ENCODE measurements at places on chromosomes 1 and 21.

- DNase-seq: no peak
These were observed 40.6 kb downstream of the LHX4 start for GRCh38 chr1:180270530-180271271.

GRCh38 chr1:42953182-42954180 is 5.2 kb downstream of the SLC2A1 start:
- DNase-seq: no peak

DNA sequence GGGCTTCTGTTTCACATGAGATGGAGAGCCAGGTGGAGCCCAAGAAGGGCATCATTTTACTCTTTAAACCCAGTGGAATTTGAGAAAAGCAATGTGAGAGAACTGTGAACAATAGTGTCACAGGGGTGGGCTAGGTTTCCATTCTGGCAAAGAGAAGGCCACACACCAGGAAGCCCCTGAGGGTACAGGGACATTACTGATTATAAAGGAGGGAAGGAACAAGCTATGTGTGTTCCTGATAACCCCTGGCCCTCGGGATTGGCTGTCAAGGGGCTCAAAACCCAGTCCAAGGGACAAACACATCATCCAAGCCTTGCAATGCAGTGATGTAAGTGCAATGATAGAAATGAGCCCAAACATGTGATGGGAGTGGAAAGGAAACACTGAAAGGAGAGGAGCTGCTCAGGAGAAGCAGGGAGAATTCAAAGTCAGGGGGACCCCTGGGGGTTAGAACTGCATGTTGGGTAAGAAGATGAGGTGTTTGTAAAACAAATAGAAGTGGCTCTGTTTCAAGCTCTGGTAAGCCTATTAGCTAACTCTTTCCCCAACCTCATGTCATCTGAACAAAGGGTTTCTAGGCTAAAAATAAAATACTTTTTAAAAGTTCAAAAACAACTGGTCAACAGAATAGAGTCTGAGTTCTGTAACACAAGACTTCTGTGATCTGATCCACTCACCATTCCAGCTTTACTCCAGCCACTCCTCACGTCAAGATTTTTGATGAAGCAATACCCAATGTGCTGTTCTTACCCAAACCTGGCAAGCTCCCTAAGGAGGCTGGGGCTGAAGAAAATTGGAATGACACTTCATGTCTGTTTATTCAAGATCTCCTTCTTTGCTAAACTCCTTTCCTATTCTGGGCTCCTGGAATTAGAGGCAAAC is 51.1 kb upstream of the IL12RB2 start:
- DNase-seq: no peak

- DNase-seq: no peak
These were observed 9.1 kb downstream of the SH3GLB1 start for GRCh38 chr1:86713477-86713876.

DNA sequence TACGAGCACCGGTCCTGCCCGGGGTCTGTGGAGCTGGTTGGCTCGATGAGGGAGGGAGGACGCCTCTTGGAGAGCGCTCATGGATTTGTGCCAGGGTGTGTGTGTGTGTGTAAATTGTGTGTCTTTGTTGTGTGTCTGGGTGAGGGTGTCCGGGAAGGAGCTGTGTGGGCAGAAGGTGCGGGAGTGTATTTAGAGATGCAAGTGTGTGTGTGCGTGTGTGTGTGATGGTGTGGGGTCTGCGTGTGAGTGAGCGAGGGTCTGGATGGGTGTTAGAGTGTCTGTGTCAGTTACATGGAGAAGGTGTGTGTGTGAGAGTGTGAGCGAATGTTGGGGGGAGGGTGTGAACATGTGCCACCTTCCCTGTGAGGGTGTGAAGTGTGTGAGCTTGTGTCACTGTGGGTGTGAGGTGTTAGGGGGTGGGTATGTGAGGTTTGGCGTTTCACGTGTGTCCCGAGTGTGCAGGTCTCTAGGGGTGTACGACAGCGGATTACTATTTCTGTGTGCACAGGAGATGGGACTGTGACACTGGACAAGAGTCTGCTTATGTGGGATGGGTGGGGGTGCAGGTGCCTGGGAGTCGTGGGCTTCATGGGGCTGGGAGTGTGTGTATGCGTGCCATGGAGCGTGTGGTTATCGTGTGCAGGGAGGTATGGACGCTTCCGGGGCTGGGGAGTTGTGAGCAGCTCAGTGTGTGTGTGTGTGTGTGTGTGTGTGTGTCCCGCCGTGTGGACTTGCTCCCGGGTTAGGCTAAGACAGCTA is 880 bp downstream of the IGSF21 start:
- no peak for DNase-seq

- no peak for DNase-seq
These were observed 87.7 kb downstream of the LACTBL1 start for GRCh38 chr1:22884806-22885530.

DNA sequence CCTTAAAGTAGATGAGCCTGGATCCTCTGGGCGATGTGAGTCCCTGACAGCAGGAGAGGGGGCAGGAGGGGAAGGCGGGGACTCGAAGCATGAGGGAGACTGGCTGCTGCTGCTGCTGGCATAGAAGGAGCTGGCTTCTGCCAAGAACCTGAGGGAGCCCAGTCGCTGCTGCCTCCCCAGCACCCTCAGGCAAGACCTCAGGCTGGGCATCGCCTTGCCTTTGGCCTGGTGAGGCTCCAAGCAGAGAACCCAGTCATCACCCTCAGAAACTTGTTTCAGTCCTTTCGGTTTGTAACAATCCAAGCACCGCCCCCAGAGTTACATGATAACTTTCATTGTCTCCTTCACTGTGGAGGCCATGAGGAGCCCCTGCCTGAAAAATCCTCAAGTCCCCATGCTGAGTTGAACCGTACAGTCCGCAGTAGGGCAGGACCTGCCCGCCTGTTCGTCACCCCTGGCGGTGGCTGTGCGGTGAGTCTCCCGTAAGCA is 38.8 kb downstream of the POFUT2 start:
- DNase-seq: no peak

DNA sequence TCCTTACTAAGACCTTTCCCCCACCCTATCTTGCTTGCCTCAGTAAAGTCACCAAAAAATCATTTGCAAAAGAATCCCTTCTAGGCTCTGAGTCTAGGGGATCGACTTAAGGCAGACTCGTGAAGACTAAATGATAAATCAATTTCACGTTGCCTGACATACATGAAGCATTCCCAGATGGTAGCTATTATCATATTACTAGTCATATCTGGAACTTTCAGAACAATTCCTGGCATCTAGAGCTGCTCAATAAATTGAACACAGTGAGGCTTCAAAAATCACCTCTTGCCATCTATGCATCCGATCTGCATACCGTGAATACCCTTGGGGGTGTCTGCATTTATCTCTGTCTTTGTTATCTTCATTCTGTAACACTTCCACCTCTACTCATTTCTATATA is 49.6 kb upstream of the DAB1 start:
- no peak for DNase-seq

DNA sequence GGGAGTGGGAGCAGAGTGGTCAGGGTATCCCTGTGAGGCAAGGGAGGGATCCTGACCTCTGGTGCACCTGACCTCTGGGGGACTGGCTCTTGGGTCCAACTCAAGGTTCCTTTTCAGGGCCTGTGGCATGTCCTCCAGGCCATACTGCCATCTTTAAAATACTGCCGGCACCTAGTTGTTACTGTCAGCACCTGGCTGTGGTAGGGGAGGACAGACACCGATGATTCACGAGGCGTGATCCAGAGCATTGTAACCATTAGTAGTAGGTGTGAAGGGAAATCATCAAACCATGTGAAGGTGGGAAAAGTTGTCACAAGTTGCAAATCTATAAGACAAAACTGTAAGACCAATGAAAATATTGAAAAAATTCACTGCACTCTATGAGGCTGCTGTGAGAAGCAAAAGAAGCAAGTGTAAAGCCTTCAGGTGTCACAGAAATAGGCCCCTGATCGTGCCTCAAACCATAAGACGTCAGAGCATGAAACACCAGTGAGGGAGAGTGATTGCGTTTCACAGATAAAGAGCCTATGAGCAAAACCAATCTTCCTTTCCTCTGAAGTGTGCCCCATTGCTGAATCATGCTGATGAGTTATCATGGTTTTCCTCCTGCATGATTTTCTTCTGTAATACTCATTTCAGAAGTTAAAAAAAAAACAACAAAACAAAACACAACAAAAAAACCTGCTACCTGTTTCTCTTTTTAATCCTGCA is 55.3 kb downstream of the CDC7 start:
- no peak for DNase-seq

- no peak for DNase-seq
These were observed 66.8 kb downstream of the VPS13D start for GRCh38 chr1:12296623-12297022.

DNA sequence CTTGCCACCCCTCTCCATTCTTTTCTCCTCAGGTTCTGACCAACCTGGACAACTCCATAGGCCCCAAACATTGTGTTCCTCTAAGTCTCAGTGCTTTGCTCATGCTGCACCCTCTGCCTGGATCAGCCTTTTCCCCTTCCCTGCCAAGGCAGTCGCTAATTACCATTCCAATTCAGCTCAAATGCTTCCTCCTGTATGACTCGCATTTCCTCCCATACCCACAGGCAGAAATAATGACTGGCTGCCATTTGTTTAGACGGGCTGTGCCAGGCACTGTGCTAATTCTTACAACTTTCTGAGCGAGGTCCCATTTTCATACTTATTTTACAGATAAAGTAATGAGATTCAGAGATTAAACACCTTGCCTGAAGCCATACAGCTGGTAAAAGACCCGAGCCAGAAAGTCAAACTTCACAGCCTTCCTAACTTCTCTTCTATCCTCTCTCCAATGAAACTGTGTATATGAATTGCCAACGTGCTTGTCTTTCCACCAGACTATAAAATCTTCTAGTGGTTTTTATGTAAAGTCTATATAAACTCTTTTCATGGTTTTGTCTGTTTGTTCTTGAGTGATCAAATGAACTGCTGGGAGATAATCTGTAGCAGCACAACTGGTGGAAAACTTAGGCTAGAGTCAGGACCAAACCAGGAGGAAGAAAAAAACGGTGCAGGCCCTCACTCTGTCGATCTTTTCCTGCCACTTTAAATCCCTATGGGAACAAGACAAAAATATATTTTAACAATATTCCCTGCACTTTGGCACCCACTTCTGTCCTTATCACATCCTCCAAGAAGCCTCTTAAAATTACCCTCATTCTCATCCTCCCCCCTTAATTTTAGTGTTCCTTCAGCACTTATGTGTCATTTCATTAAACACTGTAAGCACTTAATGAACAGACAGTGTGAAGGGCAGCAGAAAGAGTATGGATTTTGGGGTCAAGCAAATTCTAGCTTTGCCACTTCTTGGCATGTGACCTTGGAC is 33.7 kb downstream of the RAB3B start:
- DNase-seq: no peak

DNA sequence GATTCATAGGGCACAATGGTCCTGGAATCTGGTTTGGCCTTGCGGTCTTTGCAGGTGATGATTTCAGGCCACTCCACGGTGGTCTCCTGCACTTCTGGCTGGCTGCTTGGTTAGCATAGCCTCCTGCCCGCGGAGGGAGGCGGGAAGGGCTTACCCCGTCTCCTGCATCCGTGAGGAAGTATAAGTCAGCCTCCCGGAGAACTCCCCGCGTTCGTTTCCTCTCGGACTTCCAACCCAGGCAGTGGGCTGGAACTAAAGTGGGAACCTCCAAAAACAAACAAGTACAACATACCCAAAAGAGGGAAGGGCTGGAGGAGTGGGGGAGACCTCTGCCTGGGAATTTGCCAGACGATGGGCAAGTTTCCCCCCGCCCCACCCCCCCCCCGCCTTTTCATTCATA is 939 bp upstream of the CCN1 start:
- no peak for DNase-seq

DNA sequence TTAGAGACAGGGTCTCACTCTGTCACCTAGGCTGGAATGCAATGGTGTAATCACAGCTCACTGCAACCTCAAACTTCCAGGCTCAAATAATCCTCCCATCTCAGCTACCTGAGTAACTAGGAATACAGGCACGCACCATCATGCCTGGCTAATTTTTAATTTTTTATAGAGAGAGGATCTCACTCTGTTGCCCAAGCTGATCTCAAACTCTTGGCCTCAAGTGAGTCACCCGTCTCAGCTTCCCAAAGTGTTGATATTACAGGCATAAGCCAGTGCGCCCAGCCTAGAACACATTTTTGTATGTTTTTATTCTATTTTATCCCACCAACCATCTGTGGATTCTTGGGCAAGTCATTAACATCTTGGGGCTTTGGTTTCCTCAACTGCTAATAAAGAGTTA is 100.5 kb downstream of the AK5 start:
- DNase-seq: no peak

DNA sequence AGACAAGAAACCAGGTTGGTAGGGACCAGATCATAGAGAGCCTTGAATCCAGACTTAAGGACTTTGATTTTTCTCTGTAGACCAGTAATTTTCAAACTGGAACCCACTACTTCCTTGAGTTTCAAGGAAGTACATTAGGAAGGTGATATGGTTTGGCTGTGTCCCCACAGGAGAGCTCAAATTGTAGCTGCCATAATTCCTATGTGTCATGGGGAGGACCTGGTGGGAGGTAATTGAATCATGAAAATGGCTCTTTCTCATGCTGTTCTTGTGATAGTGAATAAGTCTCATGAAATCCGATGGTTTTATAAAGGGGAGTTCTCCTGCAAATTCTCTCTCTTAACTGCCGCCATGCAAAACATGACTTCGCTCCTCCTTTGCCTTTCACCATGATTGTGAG is 10.1 kb upstream of the PRKAA2 start:
- DNase-seq: no peak

- DNase-seq: no peak
These were observed 30.2 kb upstream of the CLDN14 start for GRCh38 chr21:36509973-36510664.

- no peak for DNase-seq
These were observed 31.4 kb upstream of the DENND1B start for GRCh38 chr1:197806718-197807117.

DNA sequence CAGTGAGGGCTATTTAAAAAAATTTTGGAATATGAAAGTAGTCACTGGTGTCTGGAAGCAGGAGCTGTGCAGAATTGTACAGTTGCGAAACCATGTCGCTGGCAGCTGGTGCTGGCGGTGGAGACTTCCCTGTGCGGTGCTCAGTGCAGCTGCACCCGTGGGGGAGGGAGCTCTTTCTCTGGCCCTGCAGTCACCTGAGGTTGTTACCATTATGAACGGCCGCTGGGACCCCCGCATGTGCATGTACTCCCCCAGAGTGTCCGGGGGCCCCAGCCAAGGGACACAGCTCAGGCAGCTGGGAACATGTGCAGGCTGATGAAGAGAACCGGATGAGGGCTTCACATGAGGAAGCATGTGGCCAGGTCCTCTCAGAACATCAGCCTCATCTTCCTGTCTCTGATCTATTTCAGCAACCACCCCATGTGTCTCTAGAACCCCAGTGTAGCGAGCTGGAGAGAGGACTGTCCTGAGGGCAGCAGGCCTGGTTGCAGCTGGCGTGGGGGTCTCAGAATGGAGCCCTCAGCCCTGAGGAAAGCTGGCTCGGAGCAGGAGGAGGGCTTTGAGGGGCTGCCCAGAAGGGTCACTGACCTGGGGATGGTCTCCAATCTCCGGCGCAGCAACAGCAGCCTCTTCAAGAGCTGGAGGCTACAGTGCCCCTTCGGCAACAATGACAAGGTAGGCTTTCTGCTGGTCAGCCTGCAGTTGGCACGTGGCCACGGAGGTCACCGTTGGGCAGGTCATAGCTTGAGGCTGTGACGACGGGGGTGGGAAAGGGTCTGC is at the start of gene TRPM2:
TSS of gene TRPM2 (plus strand) at position 431 of the 780 bp plus-strand sequence. CDS start at position 511, 80 bp downstream.
- peak; percentile 73 for DNase-seq
